ENCODE measurements at places on chromosomes 3 and 15.
A peak's percentile ranks its signal among the peaks of the same experiment; 100 is the strongest.

- DNase-seq: no peak
Measured at GRCh38 chr15:98394546-98394945, 253.8 kb upstream of the IGF1R start.

DNA sequence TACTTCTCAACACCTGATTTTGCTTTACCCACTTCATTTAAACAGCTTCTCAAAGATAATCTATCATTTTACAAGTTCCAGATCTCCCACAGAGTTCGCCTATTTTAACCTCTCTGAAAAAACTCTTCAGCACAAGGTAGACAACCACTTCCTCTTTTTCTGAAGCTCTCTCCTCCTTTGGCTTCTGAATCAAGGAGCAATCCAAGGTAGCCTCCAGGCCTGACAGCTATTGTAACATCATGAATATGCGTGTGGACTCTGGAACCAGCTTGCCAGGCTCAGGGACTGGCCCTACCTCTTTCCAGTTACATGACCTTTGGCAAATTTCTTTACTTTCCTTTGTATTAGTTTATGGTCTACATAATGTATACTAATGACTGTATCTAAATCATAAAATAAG, 405.9 kb upstream of the ZNF385D start:
- DNase-seq: no peak

DNA sequence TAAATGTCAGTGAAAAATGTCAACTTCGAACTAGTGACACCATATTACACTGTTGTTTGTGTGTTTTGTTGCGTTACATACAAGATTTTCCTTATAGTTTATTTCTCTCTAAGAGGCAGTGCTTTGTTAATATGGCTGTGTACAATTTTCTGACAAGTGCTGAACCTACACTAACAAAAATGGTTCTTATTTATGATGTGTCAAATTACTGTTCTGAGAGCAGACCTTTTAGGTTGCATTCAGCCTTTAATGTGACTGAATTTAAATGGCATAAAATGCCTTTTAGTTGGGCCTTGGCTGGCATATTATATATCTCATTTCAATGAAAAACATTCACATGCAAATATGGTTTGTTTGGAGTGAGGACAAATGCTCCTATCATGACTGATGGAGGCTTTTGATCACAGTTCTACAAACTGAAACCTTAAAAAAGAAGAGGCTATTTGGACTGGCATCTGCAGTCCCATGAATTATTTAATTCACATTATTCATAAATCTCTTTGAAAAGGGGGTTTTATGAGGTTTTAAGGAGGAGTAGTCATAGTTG, 750.6 kb downstream of the CADM2 start:
- no peak for DNase-seq

GRCh38 chr15:36075333-36075732, 504.1 kb upstream of the CDIN1 start:
- no peak for DNase-seq

- DNase-seq: no peak
Measured at GRCh38 chr3:121515313-121515712, 30.5 kb downstream of the POLQ start.

DNA sequence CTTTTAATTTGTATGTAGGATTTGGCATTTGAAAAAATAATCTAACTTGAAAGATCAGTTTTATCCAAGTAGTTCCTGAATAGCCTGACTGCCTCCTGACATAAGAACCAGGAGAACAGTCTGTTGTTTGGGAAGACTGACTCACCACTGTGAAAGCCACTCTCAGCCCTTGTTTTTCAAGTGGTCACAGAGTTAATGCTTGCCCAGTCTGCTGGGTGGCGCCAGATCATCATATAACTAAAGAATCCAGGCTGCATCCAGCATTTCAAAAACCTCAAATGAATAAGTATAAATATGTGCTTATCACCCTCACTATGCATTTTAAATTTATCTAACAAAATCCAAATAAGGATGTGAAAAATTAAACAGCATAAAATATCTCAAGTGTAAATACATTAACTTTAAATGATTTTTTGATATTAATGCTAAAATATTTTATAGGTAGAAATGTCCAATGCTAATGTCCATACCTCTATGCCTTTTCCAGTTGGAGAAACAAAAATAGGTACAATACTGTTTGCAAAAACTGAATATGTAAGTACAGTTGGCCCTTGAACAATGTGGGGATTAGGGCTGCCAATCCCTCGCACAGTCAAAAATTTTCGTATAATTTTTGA, 26.9 kb upstream of the ZBBX start:
- peak; percentile 33 for DNase-seq

DNA sequence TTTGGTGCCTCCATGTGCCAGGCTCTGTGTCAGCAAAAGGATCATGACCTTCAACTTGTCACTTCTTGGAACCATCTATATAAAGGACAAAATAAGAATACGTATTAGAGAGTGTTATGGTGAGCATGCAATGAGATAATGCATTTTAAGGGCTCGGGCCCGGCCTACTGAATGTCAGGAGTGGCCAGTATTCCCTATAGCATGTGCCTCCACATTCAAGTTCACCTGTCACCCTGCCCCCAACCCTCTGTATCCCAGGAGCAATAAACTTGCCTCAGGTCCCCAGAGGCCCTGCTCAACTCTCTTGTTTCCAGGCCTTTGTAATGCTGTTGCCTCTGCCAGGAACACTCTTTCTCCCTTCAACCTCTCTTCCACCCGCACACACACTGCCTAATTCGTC, 90.2 kb upstream of the SLC6A11 start:
- no peak for DNase-seq

DNA sequence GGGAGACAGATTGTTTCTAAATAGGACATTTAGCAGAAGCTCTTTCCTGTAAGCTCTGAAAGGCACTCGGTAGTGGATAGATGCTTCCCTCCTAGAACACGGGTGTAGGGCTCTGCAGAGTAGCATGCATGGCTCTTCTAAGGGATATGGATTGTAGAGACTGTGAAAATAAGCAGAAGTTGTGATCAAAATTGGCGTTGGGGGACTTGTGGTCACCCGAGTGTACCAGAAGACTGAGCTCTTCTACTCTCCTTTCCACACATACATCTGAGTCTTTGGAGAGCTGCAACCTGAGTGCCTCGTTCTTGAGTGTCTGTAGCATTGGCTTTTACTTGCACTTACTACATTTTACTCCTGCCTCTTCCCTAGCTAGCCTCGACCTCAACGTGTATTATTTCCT, 197.7 kb downstream of the LPP start:
- no peak for DNase-seq

- DNase-seq: no peak
Measured at GRCh38 chr3:197881970-197882338, 68.0 kb upstream of the RPL35A start.

DNA sequence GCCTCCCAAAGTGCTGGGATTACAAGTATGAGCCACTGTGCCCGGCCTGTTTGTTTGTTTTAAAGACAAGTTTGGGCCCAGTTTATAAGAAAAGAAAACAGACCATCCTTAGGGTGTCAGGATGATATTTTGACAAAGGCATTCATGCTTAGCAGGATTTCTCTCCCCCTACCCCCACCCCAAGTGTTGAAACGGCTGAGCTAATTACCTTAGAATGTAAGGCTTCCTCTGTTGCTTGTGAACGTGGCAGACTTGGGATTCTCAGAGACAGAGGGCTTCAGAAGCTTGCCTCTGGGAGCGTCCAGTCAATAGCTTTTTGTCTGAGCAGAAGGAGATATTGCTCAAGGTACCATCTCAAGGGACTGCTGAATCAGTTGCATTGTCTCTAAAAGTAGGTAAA, 24.0 kb downstream of the FLNB start:
- DNase-seq: no peak

- DNase-seq: no peak
Measured at GRCh38 chr3:189999718-190000117, 121.0 kb downstream of the P3H2 start.

- DNase-seq: no peak
Measured at GRCh38 chr15:69141833-69142232, 18.6 kb upstream of the GLCE start.

DNA sequence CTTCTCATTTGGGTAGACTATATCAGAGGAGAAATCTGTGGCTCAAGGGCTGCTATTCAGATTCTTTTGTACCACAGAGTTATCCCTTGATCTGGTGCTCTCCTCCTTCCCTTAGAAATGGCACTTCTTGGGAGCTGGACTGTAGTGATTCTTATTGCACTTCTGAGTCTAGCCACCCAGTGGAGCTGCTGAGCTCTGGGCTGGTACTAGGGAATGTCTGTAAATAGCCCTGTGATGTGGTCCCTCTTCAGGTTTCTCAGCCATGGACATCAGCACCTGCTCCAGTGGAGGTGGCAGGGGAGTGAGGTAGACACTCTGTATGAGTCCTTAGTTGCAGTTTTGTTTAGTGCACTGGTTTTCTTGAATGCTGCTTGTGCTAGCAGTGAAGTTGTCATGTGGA, 1292.6 kb downstream of the SI start:
- no peak for DNase-seq

DNA sequence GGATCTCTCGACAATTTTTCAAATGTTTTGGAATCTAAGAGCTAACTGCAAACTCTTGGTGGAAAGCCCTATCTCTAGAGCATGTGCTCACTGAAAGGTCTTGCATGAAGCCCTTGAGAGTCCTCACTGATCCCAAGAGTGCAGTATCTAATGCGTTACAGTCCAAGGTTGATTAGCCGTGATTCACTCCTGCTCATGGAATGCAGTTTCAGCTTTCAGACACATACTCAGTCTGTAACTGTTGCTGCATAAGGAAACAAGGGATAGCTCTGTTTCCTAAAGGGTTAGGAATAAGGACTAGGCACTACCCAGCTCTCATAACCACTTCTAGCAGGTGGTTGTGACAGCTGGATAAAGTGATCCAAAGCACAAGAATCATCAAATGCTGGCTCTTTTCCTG, 687.4 kb upstream of the CFAP20DC start:
- DNase-seq: no peak

DNA sequence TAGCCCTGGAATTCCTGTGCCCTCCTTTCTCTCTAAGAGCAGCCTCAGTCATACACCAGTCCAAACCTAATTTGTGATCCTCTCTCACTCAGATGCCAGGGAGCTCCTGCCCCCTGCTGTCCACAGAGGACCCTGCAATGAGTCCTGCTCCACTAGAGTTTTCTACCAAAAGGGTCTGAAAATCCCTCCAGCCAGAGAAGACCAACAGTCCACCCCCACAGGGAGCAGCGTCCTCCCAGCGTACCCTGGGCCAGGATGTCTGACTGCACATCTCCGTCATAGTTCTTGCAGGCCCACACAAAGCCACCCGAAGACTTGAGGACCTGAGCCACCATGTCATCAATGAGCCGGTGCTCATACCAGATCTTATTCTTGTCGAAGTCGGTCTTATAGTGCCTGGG, 15.4 kb downstream of the IDH2 start:
- peak; percentile 59 for DNase-seq
